Putamen (tissue), 1 donor: ENCODE measurements at places on chromosomes 4 and X.

DNA sequence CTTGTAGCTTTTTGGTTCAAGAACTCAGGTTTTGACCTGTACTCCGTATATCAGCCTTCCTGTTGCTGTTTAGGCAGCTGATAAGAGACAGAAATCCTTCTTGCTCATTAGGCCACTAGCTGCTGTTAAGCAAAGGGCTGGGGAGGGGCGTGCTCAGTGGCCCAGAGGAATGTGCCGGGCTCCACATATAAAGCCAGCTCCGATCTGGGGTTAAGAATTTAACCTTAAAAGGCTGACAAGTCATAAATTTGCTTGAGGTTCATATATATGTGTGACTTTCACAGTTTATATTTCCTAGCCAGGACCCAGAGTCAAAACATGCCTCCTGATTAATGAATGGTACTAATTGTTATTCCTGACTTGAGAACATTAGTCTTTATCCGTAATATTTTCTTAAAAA lies 15.3 kb downstream of the GPC3 start:
- DNase-seq, result no peak

- peak; percentile 70 for DNase-seq
These were observed 6.8 kb upstream of the IQSEC2 start for GRCh38 chrX:53288189-53288588.

DNA sequence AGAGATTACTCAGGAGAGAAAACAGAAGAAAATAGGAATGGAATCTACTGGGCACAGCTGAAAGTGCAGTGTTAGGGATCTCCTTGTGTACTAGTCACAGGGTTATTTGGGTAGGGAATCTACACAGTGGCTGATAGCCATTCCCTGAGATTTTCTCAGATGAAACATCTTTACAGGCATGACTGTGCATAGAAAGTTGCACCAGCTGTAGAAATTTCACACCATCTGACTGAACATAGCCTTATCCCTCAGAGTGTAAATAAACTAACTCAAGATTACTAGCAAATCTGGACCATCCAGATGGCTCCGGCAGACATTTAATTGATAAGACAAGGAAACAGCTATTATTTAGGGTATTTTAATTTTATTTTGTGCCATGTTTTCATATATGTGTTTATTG lies 2053.5 kb upstream of the TENM3 start:
- DNase-seq, result no peak

DNA sequence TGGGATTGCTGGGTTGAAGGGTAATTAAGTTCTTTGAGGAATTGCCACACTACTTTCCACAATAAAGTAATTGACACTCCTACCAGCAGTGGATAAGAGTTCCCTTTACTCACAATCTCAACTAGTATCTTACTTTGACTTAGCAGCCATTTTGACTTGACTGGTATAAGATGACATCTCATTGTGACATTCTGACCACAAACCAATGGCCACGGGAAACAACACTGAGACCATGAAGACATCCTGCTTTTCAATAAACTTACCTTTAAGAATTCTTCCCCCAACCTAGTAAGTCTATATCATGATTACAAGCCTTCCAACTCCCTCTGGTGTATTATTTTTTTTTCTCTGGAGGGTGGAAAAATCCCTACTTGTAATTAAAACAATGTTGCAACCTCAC lies 66.9 kb upstream of the WDR1 start:
- no peak for DNase-seq

DNA sequence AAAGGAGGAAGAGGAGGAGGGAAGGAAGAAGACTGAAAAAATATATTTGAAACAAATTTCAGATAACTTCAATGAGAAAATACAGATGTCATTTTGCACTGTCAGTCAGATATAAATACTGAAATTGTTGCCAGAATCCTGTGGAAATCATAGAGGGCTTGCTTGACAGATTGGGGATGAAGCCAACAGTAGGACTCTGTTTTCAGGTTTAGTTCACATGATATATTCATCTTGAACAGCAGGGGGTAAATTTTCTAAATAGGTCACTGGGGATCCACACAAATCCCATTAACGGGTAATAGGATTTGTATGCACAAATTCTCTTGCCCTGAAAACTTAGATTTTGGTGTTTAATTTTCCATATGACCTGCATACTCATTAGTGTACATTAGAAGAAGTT lies 103.3 kb upstream of the PCDH18 start:
- DNase-seq, result no peak

- peak; percentile 55 for DNase-seq
These were observed 60.7 kb upstream of the ABCG2 start for GRCh38 chr4:88219099-88219498.

GRCh38 chr4:78059524-78059889 lies 2.4 kb downstream of the FRAS1 start:
- peak; percentile 70 for DNase-seq

DNA sequence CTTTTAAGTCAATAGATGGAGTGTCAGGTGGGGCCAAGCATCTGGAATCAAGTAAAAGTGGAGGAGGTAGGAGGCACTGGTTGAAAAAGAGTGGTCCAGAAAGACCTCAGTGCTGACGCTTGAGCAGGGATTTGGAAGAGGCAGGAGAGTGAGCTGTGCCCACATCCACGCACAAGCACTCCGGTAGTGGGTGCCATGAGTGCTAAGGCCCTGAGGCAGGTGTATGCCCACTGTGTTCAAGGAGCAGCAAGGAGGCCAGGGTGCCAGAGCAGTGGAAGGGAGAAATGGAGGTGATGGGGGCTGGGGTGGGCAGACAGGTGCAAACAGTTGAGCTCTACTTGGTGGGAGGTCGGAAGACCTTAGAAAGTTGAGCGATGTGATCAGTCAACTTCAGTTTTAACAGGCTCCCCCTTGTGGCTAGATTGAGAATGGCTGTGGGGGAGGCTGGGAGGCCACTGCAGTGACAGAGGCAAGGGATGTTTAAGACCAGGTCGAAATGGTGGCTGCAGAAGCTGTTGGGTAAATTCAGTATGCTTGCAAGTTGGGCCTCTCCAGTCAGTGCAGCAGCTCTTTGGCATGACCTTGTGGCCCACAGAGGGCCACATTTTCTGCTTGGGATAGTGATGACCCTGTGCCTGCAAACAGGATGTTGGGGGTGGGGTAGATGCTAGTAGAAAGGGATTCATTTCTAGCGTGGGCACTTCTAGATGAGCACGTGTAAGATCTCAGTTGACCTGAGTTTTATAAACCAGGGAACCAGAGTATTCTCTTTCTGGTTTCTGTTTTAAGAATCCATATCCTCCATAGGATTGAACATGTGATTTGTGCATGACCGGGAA lies 12.7 kb downstream of the TKTL1 start:
- DNase-seq, result no peak

DNA sequence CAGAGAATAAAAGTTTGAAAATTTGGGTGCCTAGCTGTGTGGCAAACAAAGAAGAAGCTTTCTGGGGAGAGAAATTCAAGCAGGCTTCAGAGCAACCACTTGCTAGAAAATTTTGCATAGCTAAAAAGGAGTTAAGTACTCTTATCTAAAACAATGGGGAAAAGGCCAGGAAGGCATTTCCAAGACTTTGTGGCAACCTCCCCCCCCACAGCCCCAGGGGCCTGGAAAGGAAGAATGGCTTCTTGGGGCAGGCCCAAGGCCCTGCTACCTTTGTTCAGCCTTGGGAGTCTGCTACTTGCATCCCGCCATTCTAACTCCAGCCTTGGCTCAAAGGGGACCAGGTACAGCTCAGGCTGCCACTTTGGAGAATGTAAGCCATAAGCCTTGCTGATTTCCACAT lies 102.2 kb downstream of the PTCHD1 start:
- DNase-seq, result no peak

DNA sequence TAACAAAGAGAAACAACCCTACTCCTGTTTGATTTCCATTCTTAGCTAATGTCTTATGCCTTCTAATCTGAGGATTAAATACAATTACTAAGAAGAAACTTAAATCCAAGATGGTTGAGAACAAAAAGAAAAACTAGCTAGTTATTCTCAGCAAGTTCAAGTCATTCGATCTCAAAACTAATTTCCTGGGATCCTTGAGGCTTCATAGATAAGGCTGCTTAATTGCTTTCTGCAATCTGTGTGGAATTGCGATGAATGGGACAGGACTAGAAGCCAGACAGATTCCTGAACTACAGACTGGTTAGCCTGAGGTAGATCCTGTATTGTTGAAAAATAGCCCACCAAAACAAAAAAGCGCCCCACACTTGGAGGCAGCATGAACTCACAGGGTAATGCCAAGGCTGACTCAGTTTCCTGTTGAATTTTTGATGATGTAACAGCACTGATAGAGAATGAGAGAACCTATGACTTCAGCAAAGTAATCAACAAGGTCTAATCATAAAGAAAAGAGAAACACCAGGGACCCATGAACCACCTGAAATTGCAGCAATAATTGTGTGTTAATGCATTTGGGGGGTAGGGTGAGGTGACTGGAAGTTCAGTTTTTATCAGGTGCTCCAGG lies 33.9 kb downstream of the KLHL15 start:
- DNase-seq, result no peak

GRCh38 chr4:23040539-23040938 lies 347.8 kb downstream of the GBA3 start:
- DNase-seq, result no peak

- no peak for DNase-seq
These were observed 97.8 kb upstream of the ATOH1 start for GRCh38 chr4:93730760-93731159.

DNA sequence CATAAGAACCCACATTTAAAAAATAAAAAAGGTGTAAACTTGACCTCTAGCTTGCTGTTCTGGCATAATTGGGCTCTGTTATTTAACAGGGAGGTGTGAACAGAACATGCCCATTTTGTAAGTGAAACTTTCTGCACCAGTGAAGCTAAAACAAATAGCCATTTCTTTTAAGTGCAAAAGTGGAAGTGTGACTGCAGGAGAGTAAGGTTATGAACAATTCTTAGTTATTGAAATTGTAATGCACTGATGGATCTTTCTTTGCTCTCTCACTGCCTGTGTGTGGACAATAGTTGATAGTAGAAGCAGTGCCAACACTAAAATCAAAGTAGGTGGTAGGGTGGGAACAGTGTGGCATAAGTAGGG lies 12.6 kb downstream of the P2RY10 start:
- no peak for DNase-seq

DNA sequence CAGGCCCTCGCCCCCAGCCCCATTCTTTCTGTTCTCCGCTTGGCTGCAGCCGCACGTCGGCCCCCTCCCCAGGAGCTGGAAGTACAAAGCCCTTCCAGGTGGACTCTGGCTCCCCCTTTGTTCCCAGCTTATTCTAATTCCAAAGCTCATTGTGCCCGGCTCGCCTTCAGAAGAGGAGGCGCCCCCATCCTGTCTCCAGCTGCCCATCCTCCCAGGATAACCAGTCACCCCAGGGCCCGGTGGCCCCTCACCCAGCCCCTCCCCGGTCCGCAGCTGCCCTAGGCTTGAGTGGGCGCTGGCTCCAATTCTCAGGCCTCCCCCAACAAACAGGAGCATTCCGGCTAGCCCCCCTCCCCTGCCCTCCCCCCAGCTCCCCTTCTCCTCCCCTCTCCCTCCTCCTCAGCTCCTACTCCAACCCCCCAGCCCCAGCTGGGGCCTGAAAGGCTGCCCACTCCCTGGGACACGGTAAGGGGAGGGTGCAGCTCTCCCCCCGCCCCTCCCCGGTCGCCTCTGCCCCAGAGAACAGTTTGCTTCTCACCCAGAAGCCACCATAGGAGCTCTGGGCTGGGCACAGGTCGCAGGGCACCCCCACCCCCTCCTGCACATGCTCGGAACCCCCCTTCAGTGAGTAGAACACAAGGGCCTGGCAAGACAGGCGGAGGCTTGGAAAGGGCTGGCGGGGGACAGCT lies 3.1 kb upstream of the SLC6A8 start:
- DNase-seq, result no peak

DNA sequence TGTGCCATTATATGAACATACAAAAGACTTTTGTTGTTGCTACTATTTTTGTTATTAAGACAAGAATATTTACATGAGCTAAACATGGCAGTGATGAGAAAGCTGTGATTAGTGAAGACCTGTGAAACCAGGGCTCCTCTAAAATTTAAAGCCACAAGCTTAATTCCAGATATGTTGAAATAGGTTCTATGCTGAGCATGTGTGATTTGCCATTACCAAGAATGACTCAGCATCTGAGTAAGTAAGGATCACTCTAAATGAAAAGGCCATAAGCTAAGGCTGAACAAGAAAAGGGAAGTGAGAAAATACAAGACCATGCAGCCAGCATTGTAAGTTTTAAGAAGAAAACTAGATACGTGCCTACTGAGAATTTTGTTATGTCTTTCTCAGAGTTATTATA lies 75.9 kb upstream of the CAMK2D start:
- peak; percentile 22 for DNase-seq

DNA sequence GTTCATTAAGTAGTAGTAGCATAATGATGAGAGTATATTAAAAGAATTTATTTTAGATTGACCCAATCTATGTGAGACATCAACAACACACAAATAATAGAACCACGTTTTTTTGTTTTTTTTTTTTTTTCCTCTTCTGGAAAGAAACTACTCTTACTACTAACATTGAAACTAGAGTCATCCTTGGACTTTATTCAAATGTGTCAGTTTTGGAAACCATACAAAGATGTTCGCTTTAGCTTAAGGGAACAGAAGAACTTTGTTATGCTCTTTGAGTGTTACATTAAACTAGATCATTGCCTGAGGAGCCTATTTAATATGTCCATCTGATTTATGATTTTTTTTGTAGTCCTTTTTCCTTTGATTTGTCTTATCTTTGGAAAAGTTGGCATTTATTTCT lies 166.7 kb downstream of the RPA4 start:
- no peak for DNase-seq

- no peak for DNase-seq
These were observed 165.3 kb downstream of the PJA1 start for GRCh38 chrX:68999931-69000330.
